Inflammatory macrophage treated with lipopolysaccharide for 4 hours (primary cell): ENCODE measurements at places on chromosomes 7 and 10.

DNA sequence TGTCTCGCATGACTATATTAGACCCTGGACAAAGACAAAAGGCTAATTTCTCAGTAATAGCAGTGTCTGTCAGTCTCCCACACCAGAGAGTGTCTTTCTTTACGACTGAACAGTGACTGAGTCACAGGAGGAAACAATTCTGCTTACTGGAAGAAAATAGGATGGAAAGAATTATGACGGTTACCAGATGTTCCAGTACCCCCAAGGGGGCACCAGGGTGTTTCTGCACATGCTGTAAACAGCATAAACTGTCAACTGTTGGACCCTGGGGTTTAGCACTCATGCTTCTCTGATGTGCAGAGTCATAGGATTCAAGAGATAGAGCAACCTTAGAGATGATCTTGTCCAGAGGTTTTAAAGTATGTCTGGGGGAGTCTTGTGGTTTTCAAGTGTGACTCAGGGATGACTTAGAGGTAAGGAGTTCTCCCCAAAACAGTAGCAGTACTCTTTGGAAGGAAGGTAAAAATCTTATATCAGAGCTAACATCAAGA, 291.7 kb downstream of the THSD7A start:
- no peak for DNase-seq

GRCh38 chr7:82615527-82615926, 171.9 kb upstream of the CACNA2D1 start:
- peak; percentile 89 for DNase-seq

GRCh38 chr10:44293306-44293778, 91.6 kb downstream of the CXCL12 start:
- no peak for DNase-seq

GRCh38 chr10:35135861-35136260, 9.2 kb downstream of the CREM start:
- DNase-seq, result no peak

- DNase-seq, result no peak
Observed at GRCh38 chr7:41117431-41117830, 585.5 kb downstream of the INHBA start.

- DNase-seq, result no peak
Observed at GRCh38 chr10:115935731-115936130, 337.3 kb downstream of the GFRA1 start.

GRCh38 chr10:3805791-3806461, 20.9 kb upstream of the KLF6 start:
- DNase-seq, result peak; percentile 84

DNA sequence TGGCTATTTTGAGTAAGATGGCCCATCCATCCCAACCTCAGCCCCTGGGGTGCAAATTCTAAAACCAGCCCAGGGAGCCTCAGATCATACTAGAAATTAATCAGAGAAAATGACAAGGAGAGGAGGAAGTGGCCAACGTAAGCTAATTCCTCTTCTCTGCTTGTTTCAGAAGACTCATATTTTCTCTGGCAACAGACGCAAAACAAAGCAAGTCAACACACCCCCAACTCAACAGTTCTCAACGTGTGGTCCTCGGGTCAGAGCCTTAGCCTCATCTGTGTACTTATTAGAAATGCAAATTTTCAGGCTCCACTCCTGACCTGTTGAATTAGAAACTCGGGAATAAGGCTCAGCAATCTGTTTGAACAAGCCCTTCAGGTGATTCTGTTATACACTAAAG, 413.9 kb upstream of the AUTS2 start:
- peak; percentile 34 for DNase-seq

DNA sequence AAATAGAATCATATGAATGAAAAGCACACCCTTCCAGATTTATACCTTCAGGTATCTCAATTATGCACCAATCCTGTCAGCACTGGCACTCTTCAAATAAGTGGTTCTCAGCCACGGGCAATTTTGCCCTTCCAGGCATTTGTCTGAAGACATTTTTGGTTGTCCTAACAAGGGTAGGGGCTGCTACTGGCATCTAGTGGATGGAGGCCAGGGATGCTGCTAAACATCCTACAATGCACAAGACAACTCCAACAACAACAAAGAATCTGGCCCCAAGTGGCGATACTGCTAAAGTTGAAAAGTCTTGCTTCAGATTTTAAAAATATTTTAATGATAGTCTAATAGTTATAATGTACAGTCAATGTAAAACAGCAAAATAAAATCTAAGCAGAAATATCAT, 16.1 kb downstream of the CCDC186 start:
- no peak for DNase-seq

- DNase-seq, result no peak
Observed at GRCh38 chr7:78734626-78735025, 718.8 kb downstream of the MAGI2 start.

GRCh38 chr7:81859433-81859832, 89.6 kb upstream of the HGF start:
- no peak for DNase-seq

DNA sequence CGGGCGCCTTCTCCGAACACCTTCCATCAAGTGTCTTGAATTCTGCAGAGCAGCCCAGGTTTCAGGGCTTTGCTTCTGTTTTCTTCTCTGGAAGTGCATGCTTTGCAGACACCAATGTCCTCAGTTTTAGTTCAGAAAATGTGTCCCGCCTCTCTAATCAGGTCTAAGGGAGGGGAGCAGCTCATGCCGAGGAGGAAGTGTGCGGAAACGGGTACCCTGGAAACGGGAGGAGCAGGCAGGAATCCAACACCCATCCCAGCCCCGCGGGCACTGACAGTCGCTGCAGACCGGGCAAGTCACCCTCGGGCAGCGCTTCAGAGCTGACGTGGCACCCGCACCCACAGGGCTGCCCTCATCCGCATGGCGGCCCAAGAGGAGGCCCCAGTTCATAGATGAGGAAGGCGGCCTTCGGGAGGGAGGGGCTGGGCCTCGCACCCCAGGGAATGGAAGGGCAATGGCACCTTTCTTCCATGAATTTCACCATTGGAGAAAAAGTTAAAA, 338.7 kb downstream of the DNAJB6 start:
- DNase-seq, result no peak

- DNase-seq, result peak; percentile 41
Observed at GRCh38 chr7:92058040-92058439, 76.2 kb downstream of the CYP51A1 start.

GRCh38 chr10:92839191-92840085, 8.9 kb upstream of the EXOC6 start:
- peak; percentile 65 for DNase-seq

DNA sequence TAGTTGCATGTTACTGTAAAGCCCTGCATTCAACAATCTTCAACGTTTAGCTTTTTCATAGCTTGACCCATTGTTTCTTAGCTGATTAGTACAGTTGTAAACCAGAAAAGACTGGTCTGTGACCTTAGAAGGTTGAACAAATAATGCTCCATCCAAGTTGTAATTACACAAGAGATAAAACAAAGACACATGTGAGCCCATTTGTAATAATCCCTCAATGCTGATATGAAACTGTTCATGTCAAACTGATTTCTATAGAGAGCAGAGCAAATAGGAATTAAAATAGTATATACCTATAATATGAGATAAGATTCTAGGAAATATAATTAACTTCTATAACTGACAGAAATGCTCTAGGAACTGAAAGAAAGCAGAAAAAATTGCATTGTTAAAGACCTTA, 94.7 kb upstream of the SLC25A13 start:
- DNase-seq, result no peak

GRCh38 chr10:127524229-127524628, 24.9 kb upstream of the NPS start:
- no peak for DNase-seq

- peak; percentile 18 for DNase-seq
Observed at GRCh38 chr10:44723619-44724325, 187.4 kb upstream of the TMEM72 start.

GRCh38 chr10:75012471-75012870, 99.0 kb upstream of the SAMD8 start:
- DNase-seq, result no peak

DNA sequence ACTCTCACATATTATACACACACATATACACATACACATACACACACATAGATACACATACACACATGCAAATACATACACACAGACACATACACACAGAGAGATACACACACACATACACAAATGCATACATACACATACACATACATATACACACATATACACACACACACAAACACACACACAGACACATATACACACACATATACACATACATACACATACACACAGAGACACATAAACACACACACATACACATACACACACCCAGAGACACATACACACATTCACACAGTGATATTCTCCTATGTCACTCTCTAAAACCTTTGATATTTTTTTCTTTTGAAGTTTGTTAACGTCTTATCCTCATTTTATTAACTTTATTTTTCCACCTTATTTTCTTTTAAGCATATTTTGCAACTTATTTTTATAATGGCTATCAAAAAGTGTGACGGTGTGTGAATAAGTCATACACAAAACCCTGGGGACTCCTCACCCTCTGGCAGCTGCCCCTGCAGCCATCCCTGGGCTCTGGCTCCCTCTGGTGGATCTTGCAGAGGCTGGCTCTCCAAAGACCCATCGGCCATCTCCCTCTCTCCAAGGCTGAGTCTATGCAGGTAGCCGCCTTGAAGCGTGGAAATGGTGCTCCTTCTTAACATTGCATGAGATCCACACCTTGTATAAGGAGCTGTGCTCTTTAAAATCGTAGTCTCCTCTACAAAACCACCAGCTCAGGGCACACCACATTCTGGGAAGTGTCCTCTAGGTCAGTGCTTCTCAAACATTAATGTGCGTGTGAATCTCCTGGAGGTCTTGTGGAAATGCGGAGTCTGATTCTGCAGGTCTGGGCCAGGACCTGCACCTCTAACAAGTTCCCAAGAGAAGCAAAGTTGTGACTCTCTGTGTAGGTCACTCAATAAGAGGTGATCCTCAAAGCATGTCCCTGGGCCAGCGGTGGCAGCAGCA, 4.1 kb upstream of the C10orf120 start:
- DNase-seq, result peak; percentile 22

GRCh38 chr10:33143160-33143728, 185.2 kb upstream of the ITGB1 start:
- peak; percentile 91 for DNase-seq

- DNase-seq, result no peak
Observed at GRCh38 chr10:127851661-127852194, 41.0 kb downstream of the CLRN3 start.

GRCh38 chr7:138000081-138000701, 1.7 kb downstream of the CREB3L2 start:
- peak; percentile 34 for DNase-seq
